ENCODE measurements at places on chromosomes 12 and 14. TPM values are rescaled to one million over a fixed set of nuclear protein-coding genes. Genes with fewer than 3 reads are reported as not detected.

Gene OASL
- 1.3 TPM for total RNA-seq

Gene SAMD4A
- 59.2 TPM for total RNA-seq

Gene LRRC43
- 0.58 TPM for total RNA-seq

Gene DACT1
- total RNA-seq = 115 TPM

Gene SAMD15
- total RNA-seq = 0.36 TPM

Gene BEST3
- not detected for total RNA-seq

Gene FNTB
- 40.7 TPM for total RNA-seq

Gene ASCL4
- not detected for total RNA-seq

Gene PRICKLE1
- total RNA-seq = 100 TPM

Gene INSM2
- total RNA-seq = not detected

Gene VRTN
- not detected for total RNA-seq

Gene MAP3K9
- total RNA-seq = 0.36 TPM

Gene SLC17A8
- not detected for total RNA-seq

Gene GDF3
- 1.3 TPM for total RNA-seq

Gene AJUBA
- 24.8 TPM for total RNA-seq

Gene ATG2B
- 39.3 TPM for total RNA-seq

Gene TMEM121
- 8.7 TPM for total RNA-seq

Gene DAO
- total RNA-seq = not detected

Gene TAS2R19
- total RNA-seq = 9.3 TPM

Gene SLC39A2
- not detected for total RNA-seq

Gene MYF6
- not detected for total RNA-seq

Gene CYP46A1
- total RNA-seq = 2.5 TPM

Gene LRFN5
- 10.9 TPM for total RNA-seq

Gene OR6C2
- not detected for total RNA-seq

Gene CRIP1
- 112 TPM for total RNA-seq

Gene LRP1-AS
- total RNA-seq = not detected

Gene SYT10
- 6.3 TPM for total RNA-seq

Gene CBLN3
- total RNA-seq = 7.0 TPM

Gene FAM186B
- 0.36 TPM for total RNA-seq

Gene CMKLR1
- 20.6 TPM for total RNA-seq

Gene RD3L
- total RNA-seq = not detected

Gene RNU6-7
- total RNA-seq = not detected

Gene TESPA1
- 3.1 TPM for total RNA-seq

Gene GPHB5
- not detected for total RNA-seq

Gene PRKD1
- total RNA-seq = 34.0 TPM

Gene GSG1
- not detected for total RNA-seq

All from sciatic nerve (tissue), 2 donors.